Right atrium auricular region (tissue), 2 donors: ENCODE measurements at places on chromosomes 16 and 17.
A peak's percentile ranks its signal among the peaks of the same experiment; 100 is the strongest.

GRCh38 chr16:85265810-85266209 lies 153.5 kb upstream of the CIBAR2 start:
- DNase-seq, result no peak

DNA sequence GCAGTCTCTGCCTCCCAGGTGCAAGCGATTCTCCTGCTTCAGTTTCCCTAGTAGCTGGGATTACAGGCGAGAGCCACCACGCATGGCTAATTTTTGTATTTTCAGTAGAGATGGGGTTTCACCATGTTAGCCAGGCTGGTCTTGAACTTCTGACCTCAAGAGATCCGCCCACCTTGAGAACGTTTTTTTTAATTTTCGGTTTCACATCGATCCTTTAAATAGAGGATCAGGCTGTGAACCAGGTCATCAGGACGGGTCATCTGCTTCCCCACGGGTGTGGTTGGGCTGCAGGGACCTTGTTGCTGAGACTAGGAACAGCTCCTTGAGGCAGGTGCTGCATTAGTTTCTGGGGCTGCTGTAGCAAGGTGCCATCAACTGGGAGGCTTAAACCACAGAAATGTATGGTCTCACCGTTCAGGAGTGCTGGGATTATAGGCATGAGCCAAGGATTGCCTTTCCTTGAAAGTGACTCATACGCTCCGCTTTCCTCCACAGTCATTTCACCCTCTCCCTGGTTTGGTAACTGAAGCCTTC lies 7.9 kb upstream of the NAGPA start:
- no peak for DNase-seq

GRCh38 chr16:57151369-57151768 lies 34.5 kb downstream of the PSME3IP1 start:
- no peak for DNase-seq

DNA sequence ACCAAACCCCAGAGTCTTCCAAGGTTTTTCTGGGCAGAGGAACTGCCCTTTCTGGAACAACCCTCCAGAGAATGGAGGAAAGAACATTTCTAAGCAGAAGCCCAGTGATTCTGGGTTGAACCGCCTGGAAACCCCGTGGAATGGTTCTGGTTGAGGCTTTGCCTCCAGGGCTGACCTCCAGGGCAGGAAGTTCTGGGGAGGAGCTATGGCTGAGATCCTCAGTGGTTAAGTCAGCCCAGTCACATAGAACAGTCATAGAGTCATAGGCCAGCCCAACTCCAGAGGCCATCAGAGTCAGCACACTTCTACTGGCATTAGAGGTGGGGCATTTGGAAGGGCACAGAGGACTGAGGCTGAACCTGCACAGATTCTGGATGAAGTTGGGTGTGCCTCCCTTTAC lies 65.9 kb downstream of the SPACA3 start:
- DNase-seq, result peak; percentile 44

DNA sequence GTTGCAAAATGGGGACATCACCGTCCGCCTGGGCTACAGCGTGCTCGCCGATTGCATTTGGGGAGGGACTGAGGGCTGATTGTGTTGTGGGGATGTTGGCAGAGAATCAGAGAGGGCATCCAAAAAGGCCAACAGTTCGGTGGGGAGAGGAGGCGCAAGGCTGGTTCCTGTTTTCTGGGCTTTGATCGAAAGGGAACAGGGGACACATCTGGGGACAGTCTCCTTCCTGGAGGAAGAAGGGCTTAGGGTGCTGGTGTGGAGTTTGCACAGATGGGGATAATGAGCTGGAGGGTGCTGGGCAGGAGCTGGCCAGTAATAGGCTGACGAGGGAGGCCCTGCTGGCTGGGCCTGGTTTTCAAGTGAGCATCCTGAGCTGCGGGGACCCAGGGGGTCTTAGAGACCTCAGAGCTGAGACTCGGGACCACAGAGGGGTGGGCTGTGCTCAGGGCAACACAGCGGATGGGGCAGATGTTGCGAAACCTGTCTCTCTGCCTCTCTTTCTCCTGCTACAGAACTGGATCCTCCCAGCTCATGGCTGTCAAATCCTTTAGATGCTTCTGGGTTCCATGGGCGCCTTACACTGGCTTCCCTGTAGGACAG lies 288.7 kb downstream of the SEC14L1 start:
- no peak for DNase-seq

- no peak for DNase-seq
These were observed 6.8 kb downstream of the CDK5R1 start for GRCh38 chr17:32493571-32493970.
